ENCODE measurements at places on chromosomes 2 and 18.

- no peak for DNase-seq
These were observed 39.5 kb upstream of the ATP6V1B1 start for GRCh38 chr2:70895998-70896764.

- no peak for DNase-seq
These were observed 3.3 kb downstream of the INPP5D start for GRCh38 chr2:233063269-233063975.

DNA sequence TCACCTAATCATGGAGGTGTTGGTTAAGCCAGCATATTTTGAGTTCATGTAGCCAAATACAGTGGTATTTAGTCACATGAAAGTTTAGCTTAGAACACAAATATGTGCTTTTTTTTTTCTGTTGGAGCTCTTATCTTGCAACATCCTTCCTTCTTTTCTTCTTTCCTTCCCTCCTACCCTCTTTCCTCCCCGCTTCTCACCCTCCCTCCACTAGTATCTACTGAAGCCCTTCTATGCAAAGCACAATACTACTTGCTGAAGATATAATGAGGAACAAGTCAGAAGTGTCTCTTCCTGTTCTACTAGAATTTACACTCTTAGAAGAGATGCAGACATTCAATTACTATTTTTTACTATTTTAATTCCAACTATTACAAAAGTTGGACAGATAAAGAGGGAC, 105.0 kb upstream of the ITGA4 start:
- no peak for DNase-seq

- DNase-seq = no peak
These were observed 126.5 kb downstream of the LPIN1 start for GRCh38 chr2:11872948-11873269.

GRCh38 chr2:145800151-145801091, 1280.5 kb upstream of the ZEB2 start:
- no peak for DNase-seq

- DNase-seq = no peak
These were observed 674 bp downstream of the EVX2 start for GRCh38 chr2:176082824-176083751.

DNA sequence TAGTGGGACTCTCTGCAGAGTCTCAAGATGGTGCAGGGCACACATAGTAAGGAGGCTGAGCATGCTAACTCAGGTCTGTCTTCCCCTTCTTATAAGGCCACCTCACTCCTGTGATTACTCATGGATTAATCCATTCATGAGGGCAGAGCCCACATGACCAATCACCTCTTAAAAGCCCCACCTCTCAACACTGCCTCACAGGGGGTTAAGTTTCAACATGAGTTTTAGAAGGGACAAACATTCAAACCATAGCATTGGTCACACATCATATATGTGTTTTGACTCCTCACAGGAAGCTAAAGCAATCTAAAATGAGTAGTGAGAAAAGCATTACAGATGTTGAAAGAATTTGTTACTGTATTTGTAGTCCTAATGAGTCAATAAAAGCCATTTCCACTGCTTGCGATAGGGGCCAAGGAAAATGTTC, 57.5 kb downstream of the DTNA start:
- DNase-seq = no peak

DNA sequence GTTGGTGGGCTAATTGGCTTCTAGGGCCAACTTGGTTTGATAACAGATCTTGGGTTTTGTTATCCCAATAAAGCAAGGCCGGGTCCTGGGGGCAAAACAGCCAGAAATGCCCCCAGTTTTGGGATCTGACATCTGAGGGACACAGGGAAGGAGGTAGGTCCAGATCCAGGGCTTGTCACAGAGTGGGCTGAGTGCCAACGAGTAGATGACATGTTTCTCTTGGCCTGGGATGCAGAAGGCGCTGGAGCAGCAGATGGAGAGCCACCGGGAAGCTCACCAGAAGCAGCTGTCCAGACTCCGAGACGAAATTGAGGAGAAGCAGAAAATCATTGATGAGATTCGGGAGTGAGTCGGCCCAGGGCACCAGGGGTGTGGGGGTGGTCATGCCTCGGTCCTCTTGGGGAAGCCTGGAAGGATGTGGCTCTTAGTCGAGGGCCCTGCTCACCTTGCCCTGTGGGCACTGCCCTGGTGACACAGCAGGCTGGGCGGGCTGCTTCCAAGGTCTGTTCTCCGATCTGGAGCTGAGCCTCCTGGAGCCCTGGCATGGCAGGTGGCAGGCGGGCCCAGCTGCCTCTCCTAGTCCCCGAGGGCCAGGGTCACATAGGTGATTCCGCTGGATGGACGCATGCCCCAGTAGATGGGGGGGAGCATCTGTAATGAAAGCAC, 40.2 kb upstream of the LYPD6B start:
- DNase-seq = no peak

DNA sequence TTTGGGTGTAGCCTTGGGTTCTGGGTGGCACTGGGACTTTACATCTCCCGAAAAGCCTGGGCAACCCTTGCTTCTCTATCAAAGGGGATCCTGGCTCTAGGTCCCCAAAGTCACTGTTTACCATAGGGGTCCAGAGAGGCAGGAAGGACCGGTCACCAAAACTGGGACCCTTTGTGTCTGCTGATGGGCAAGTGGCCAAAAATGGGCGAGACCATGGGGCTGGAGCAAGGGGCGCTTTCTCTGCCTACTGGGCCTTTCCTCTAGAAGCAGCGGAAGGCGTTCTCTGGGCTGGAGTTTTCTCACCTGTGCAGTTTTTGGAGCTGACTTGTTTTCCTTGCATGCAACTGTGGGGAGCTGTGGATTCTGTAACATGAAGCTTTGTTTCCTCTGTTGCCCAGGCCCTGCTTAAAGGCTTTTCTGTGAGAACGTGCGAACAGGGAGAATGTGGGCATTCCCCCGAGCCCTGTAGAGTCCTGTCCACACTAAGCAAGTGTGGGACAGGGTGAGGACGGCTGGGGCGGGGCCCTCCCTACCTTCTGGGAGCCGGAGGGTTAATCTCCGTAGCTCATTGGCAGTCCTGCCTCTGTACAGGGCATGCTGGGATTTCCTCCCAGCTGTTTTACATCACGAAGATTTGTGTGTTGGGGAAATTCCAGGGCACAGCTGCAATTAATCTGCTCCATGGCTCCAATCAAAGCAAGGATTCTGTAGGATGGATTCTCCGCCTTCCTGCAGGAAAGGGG, 50.2 kb downstream of the TGOLN2 start:
- DNase-seq = no peak

GRCh38 chr18:73244401-73244800, 376.6 kb upstream of the NETO1 start:
- DNase-seq = no peak

- no peak for DNase-seq
These were observed 98.1 kb upstream of the SCG2 start for GRCh38 chr2:223700221-223700620.

GRCh38 chr2:172836347-172836821, 100.7 kb downstream of the RAPGEF4 start:
- no peak for DNase-seq

GRCh38 chr2:180376066-180376465, 369.0 kb upstream of the CWC22 start:
- DNase-seq = no peak

- no peak for DNase-seq
These were observed 428 bp downstream of the TCF4 start for GRCh38 chr18:55587418-55588110.

DNA sequence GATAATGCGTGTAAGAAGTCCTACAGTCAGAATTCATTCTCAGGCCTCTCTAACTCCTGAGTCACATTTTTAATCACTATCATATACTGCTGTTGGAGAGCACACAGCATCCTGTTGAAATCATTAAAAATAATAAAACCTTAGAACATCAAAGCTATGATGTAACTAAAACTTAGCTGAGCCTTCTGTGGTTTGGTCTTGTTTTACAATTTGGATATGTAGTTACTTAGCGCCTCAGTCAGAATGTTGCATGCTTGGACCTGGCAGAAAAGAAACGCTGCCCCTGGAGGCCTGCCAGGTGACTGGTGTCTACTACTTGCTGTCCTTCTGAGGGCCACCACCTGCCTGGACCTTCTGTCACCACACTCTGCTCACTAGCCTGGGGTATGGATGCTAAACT, 261.1 kb upstream of the RASGRP3 start:
- DNase-seq = no peak

- no peak for DNase-seq
These were observed 130.7 kb upstream of the TPO start for GRCh38 chr2:1282552-1282951.

GRCh38 chr2:17912266-17912691, 33.8 kb downstream of the KCNS3 start:
- no peak for DNase-seq

DNA sequence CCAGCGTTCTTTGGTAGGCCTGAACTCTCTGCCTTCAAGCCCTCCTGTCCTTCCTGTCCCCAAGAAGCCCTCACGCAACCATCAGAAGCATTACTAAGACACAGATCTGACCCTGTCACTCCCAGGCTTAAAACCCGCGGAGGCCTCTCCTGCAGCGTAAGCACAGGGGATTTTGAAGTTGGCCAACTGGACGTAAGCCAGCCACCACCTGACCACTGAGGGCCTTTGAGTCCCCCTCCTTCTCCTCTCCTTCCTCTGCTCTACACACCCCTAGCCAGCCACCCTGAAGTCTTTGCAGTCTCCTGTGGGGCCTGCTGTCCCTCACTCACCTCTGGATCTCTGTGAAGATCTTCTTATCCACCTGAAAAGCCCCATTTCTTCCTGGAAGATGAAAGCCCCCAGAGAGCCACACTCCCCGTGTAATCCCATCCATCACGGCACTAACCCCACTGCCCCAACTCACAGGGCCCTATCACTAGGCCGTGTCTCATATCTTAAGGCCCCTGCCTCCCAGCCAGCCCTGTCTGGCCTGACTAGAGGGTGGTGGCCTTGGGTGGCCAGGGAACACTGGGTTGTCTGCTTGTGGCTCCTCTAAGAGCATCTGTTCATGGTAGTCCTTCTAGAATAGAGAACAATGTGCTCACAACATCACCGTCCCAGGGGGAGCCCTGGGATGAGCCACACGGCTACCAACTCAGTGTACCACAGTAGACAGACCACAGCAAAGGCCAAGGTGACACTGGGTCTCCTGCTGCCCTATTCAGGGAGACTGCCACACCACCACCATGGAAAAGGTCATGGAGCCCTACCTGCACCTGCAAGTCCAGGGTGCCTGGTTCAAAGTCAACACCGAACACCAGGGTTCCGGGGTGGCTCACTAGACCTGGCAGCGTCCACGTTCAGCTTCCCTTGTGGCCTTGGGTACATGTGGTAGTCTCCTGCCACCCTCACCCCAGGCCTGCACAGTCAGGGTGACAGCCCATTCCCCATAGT, 191.6 kb downstream of the ZBTB7C start:
- no peak for DNase-seq

DNA sequence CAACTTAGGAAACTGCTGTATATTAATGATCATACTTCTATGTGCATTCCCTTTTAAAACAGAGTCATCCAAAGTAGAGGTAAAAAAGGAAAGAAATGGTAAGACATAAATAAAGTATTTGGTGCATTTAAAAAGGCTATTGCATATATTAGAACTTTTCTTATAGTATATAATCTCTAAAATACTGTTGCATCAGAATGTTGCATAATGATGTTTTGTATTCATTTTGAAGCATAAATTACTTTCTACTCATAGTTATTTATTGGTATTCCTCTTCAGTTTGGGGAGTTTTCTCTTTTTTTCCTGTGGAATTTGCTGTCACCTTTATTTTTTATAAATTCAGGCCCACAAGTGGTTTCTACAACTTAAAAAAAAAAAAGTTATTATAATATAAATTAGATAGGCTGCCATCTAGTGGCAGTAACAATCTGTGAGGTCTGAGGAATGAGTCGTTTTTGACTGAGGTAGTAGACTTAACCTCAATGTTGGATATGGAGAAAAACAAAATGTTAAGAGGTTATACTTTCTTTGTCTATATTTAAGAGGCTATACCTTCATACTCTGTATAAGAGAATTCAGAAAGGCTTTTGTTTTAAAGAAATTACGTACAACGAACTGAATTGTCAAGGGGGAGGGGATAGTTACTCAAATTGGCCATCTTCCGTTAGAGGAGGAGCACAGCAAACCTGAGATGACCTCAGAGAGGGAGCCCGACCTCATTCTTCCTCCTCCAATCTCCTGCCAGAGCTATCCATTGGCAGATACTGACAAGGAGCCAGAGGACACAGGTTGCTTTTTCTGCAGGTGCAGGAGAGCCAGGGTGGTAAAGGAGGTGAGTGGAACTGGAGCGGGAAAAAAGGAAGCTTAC, 23.8 kb downstream of the ANKAR start:
- no peak for DNase-seq
